ENCODE measurements at places on chromosomes 4 and X.

- no peak for DNase-seq
Measured at GRCh38 chr4:67499799-67500198, 45.5 kb downstream of the CENPC start.

DNA sequence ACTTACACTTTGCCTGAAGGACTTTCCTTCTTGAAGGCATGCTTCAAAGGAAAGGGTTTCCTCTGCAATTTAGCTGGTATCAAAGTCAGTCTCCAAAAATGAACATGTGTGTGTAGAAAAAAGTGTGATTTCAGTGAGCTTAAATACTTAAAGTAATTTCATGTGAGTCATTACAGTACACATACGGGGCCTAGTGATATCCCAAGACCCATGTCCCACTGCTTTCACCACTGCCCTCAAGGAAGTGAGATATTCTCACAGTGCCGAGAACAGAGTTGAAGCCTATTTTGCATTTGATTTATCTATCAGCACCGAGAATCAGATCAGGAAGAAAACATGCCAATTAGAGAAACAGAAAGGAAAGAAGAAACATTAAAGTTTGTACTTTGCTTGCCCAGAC, 61.0 kb downstream of the CHST7 start:
- no peak for DNase-seq

DNA sequence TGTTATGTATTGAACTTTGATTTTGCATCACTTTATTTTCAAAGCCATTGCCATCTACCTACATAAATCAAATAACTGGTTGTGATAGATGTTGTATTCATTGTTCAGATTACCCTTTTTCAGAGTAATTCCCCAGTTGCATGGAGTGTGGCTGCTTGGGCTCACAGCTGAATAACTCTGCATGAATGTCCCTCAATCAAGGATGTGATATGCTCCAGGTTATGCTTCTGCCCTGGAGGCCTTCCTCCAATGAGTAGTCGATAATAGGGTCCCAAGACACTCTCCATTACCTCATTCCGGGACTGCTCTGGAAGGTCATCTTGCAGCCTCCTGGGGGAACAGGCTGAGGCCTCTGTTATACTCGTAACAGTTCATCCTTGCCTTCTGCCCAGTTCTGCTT, 251.8 kb downstream of the ADGRL3 start:
- no peak for DNase-seq

- no peak for DNase-seq
Measured at GRCh38 chrX:133645977-133646718, 230.9 kb upstream of the GPC4 start.

DNA sequence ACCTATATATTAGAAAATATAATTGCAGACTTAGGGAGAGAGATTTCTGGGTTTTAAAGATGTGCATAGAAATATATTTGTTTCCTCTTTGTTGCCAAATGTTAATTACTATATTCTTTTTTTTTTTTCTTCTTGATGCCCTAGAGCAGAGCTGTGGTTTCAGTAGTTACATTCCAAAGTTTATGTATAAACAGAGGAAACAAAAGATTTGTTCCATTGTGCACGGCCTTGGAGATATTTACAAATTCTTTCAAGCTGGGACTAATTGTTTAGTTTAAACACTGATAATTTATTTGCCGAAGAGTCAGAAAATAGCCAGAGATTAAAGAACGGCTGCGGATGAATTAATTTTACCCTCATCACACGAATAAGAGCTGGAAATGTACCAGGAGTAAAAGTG, 85.1 kb downstream of the USP46 start:
- no peak for DNase-seq

DNA sequence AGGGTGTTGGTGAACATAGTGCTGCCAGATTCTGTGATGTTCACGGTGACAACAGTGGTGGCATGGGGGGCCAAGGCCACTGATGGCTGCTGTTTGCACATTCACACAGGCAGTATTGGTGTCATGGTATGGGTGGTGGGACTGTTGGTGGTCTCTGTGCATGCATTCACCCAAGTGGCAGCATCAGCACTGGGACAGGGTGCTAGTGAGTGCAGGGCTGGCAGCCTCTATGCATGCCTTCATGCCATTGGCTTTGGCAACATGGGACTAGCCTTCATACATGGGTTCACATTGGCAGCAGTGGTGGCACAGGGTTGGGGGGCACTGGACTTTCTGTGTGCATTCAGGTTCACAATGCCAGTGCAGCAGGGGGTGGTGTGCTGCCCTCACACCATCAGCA, 489.7 kb upstream of the FGF16 start:
- DNase-seq: no peak

DNA sequence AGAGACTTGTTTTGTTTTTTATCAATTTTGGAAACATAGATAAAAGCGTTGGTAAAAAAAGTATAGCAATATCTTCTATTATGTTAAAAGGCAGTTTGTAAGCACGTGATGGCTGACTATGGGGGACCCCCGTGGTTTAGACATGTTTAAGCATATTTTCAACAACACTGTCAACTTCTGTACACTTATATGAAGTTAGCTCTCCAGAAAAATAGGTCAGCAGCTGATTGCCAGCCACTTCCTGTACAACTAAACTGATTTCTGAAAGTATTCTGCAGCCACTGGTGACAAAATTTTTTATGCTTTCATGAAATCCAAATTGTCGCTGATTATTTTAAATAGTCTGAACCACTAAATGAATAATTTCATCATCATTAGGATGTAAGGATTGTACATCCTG, 45.2 kb downstream of the RBMX2 start:
- no peak for DNase-seq

- DNase-seq: no peak
Measured at GRCh38 chr4:147769386-147769785, 37.5 kb downstream of the ARHGAP10 start.

DNA sequence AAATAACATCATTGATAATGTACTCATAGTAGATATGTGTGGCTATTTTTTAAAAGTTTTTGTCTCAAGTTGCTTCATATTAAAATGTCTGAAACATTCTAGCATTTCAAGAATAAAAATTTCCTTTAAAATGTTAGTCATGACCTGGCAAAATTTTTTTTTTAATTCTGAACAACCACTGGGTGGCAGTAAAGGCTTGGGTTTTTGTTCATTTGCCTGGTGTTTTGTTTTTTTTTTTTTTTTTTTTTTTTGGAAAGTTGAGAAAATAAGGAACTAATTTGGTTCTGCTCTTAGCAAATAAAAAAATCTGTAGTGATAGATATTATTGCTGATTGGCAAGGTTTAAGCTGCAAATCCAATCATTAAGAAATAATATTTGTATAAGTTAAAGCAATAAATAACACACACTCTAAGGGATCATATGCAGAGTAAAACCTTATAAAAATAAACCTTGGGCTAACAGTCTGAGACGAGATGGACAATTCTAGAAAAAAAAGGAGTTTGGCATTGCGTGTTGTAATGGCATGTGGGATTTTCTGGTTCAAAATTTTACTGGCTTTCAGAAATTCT, 81.4 kb downstream of the CEP44 start:
- DNase-seq: no peak

DNA sequence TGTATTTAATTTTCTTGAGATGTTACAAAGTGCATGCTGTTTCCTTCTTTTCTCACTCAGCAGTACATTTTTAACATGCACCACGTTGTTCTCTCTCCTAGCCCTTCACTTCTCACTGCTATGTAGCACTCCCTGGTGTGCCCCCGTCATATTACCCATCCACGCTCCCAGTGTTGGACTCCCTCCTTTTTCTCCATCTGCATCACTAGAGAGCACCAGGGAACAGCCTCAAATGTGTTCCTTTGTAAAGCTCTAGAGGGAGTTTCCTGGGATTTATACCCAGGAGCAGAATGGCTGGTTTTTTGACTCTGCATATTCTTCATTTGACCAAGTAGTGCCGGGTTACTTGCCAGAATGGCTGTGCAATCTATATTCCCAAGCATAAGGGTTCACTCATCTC, 240.3 kb upstream of the ANXA3 start:
- DNase-seq: no peak

- DNase-seq: no peak
Measured at GRCh38 chr4:129600898-129601297, 504.9 kb downstream of the C4orf33 start.

GRCh38 chr4:823761-824460, 2.0 kb downstream of the CPLX1 start:
- DNase-seq: no peak

All from bone marrow (tissue), 2 donors.